ENCODE measurements at places on chromosomes 16 and 17. TPM values are rescaled to one million over a fixed set of nuclear protein-coding genes. Genes with fewer than 3 reads are reported as not detected.
A peak's percentile ranks its signal among the peaks of the same experiment; 100 is the strongest.

ABCC3 gene
- 187 TPM for total RNA-seq

RCVRN gene
- total RNA-seq, result not detected

DNA sequence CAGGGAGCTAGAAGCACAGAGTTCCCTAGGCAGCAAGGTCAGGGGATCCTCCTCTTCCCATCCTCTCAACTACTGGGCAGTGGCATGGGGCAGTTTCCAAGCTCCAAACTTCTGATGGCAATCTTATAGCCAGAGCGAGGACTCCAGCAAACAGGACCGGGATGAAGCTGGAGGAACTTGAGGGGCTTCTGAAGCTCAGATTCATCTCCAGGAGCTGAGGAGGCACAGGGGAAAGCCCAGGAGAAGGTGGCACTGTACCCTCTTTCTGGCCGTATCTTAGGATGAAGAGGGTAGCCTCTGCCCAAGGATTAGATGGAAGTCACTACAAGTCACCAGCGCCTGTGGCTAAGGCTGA lies 50.0 kb upstream of the RPL38 start:
- no peaks in the 10 kb centered on the region for H3K27me3 ChIP-seq
- H3K4me3 ChIP-seq, result no peak overlapping the region
- no peak for DNase-seq
- no peak overlapping the region for H3K27ac ChIP-seq
- no peaks in the 10 kb centered on the region for H3K4me1 ChIP-seq
- no peaks in the 10 kb centered on the region for H3K36me3 ChIP-seq

- H3K36me3 ChIP-seq, result no peaks in the 10 kb centered on the region
- no peak overlapping the region for H3K4me3 ChIP-seq
- H3K4me1 ChIP-seq, result no peaks in the 10 kb centered on the region
- no peak overlapping the region for H3K27ac ChIP-seq
- no peak for DNase-seq
- H3K27me3 ChIP-seq, result no peaks in the 10 kb centered on the region
These were observed 27.0 kb downstream of the RSL1D1 start for GRCh38 chr16:11824362-11824761.

DNA sequence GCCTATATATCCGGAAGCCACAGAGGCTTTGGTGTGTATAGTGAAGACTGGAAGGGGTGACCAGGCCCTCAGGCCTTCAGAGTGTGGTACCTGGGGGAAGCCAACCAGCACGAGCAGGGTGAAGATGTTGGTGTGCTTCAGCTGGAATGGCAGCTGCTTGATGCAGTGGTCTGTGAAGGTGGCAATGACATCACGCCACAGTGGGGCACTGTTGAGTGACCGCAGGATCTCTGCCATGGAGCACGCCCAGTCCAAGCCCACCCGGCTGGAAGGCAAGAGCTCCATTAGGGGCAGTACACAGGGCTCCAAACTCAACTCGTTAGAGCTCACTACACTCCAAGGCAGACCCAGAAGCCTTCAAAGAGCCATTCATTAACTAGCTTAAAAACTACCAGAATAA lies 68.5 kb upstream of the ATP2A3 start:
- H3K27ac ChIP-seq, result no peak overlapping the region
- peaks cover 13% of the 10 kb centered on the region for H3K36me3 ChIP-seq
- H3K4me3 ChIP-seq, result no peak overlapping the region
- H3K27me3 ChIP-seq, result no peaks in the 10 kb centered on the region
- H3K4me1 ChIP-seq, result no peaks in the 10 kb centered on the region

DNA sequence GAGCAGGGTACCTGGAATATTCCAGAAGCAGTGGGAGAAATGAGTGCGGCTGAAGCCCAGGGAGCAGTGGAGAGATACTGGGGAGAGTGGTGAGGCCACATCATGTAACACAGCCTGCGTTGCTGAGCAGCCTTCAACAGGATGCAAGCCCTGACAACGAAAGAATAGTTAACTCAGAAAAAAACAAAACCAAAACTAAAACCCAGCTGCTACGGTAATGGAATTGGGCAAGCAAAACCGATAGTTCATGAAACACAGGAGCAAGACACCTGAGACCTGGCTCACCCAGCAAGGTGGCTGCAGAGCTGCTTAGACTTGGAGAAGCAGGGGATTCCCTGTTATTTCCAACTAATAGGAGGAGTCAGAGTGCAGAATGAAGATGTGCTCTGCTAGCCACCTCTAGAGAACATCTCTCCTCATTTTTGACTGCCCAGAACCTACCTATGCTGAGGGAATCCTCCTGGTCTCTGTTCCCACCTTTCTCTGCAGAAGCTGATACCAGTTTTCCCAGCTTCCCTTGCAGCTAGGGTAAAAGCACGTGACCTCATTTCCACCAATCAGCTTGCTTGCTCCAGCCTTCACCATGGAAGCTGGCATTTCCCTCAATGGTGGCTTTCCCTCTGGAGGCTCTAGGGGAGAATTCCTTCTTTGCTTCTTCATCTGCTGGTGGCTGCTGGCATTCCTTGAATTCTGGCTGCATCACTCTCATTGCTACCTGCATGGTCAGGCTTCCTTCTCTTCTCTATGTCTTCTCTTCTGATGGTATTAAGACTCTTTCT lies 59.4 kb upstream of the XYLT1 start:
- no peak overlapping the region for H3K4me3 ChIP-seq
- H3K4me1 ChIP-seq, result no peaks in the 10 kb centered on the region
- H3K27me3 ChIP-seq, result no peaks in the 10 kb centered on the region
- H3K27ac ChIP-seq, result no peak overlapping the region
- H3K36me3 ChIP-seq, result no peaks in the 10 kb centered on the region
- DNase-seq, result no peak

DNA sequence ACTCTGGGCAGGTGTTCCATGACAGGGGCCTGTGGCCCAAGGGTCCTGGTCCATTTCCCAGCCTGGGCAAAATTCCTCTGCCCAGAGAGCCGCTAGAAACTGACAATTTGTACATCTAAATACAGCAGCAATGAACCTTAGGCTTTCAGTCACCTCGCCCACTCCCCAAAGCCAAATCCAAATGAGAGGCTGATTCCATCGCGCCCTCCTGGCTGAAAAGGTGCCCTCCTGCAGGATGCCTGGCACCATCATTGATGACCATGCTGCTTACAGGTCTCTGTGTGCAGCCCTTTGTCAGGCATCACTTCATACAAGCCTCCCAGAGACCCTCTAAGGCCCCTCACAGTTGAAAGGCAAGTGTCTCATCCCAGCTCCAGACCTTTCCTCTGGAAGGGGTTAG lies 114.7 kb downstream of the C16orf78 start:
- no peaks in the 10 kb centered on the region for H3K36me3 ChIP-seq
- DNase-seq, result no peak

DNA sequence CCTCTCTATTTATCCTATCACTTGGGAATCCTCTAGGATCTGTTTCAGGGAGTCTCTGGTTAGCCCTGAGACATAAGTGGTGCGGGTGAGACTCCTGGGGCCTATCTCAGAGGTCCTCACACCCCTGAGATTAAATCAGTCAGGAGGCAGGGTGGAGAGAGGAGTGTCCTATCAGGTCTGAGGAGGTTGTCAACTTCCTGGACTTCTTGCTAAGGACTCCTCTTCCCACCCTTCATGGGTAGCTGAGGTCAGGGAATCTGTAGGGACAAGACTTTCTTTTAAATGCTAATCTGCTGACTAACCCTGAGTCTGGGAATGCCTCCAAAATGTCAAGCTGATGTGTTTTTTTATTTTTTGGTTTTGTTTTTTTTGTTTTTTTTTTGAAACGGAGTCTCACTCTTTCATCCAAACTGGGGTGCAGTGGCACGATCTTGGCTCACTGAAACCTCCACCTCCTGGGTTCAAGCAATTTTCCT lies 6.6 kb upstream of the ARMC5 start:
- H3K27ac ChIP-seq, result peak overlapping the region; percentile 8
- peaks cover 19% of the 10 kb centered on the region for H3K4me1 ChIP-seq
- DNase-seq, result no peak
- H3K36me3 ChIP-seq, result no peaks in the 10 kb centered on the region

GRCh38 chr17:46719891-46720290 lies 98.6 kb downstream of the WNT3 start:
- peaks cover 3% of the 10 kb centered on the region for H3K36me3 ChIP-seq
- DNase-seq, result no peak
- H3K27ac ChIP-seq, result no peak overlapping the region
- no peak overlapping the region for H3K4me3 ChIP-seq
- H3K4me1 ChIP-seq, result no peaks in the 10 kb centered on the region

GRCh38 chr17:77566566-77567138 lies 391.9 kb upstream of the TNRC6C start:
- H3K27me3 ChIP-seq, result peaks cover 13% of the 10 kb centered on the region
- DNase-seq, result no peak
- H3K4me3 ChIP-seq, result no peak overlapping the region
- H3K27ac ChIP-seq, result no peak overlapping the region
- H3K4me1 ChIP-seq, result no peaks in the 10 kb centered on the region
- no peaks in the 10 kb centered on the region for H3K36me3 ChIP-seq

DNA sequence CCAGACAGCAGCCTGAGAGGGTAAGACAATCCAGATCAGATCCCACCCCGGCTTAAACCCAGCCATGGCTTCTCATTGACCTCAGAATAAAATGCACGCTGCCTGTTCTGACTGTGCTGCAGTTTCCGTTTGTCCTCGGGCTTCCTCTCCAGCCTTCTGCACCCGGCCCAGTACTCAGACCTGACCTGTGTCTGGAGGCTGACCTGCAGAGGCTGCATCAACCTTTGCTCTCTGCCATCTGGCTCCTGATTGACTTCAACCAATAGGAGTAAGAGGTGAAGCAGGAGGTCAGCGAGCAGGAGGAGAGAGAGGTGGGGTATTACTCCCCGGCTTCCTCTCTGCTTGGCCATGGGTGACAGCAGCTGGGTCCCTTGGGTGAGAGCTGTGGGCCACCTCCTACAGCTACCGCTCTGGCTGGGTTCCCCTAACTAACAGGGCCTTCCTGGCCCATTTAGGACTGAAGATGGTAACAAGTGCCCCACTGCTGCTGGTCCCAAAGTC lies 46.7 kb downstream of the C16orf82 start:
- no peak overlapping the region for H3K27ac ChIP-seq
- H3K36me3 ChIP-seq, result no peaks in the 10 kb centered on the region
- H3K27me3 ChIP-seq, result no peaks in the 10 kb centered on the region
- H3K4me3 ChIP-seq, result no peak overlapping the region

DNA sequence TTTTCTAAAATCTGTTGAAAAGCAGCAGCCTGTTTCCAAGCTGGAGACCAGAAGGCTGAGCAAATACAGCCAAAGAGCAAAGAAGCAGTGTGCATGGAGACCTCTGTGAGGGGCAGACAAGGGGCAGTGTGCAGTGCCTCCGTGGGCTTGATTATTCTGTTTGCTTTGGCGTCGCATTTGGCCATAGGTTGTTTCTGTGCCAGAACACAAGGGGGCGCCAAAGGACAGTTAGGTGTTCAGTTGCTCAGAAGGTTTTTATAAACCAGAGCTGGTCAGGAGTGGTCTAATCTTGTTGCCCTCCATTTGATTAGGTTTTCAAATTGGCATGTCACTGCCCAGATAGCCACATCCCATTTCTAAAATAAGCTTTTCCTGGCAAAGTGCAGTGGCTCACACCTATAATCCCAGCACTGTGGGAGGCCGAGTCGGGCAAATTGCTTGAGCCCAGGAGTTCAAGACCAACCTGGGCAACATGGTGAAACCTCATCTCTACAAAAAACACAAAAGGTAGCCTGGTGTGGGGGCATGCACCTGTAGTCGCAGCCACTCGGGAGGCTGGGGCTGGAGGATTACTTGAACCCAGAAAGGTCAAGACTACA lies 10.6 kb downstream of the MYH3 start:
- no peaks in the 10 kb centered on the region for H3K36me3 ChIP-seq
- DNase-seq, result peak; percentile 74
- no peak overlapping the region for H3K4me3 ChIP-seq
- H3K4me1 ChIP-seq, result no peaks in the 10 kb centered on the region
- no peak overlapping the region for H3K27ac ChIP-seq

DNA sequence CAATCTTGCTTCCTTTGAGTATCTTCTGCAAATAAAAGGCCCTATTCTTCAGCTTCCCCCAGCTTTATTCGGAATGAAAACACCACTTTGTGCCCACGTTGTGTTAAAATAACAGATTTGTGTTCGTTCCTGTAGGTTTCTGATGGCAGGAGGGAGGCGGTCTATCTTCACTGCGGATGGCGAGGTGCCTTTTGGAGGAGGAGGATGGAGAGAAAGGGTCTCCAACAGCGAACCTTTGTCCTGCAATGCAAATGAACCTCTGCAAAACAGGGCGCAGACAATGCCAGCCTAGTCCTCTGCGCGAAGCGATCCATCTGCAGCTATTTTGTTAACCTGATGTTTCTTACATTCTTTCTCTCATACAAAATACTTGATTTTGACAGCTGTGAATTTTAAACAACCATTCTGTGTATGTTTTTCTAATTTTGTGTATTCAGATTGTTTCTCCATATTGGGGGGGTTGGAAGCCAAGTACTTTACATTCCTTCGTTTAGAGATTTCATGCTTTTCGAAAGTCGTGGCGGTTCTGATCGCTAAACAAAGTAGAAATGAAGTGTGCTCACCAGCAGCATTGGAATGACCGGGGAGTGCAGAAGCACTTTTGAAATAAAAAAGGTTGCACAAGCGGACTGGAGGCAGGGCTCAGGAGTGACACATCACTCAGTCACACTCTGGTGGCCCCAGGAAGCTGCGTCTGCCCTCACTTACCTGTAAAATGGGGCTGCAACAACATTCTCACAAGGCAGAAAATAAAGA lies 279.0 kb upstream of the IRX5 start:
- DNase-seq, result no peak
- no peak overlapping the region for H3K4me3 ChIP-seq
- no peaks in the 10 kb centered on the region for H3K4me1 ChIP-seq
- no peaks in the 10 kb centered on the region for H3K27me3 ChIP-seq
- no peak overlapping the region for H3K27ac ChIP-seq
- H3K36me3 ChIP-seq, result no peaks in the 10 kb centered on the region

DNA sequence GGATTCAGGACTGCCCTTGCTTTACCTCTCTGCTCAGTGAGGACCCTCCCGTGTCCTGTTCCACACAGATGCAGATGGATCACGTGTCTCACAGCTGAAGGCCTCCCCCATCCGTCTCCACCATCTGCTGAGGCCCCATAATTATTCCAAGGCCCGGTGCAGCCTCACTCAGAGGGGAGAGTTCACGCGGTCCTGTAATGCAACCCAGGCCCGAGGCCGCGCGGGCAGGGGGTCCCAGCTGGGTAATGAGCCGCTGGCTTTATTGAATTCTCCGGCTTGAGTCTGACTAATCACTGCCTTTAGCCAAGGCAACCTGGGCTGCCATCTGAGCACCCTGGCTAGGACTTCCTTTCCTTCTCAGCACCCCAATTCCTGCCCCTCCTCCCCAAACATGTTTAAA lies 4.4 kb upstream of the WFIKKN2 start:
- no peak overlapping the region for H3K27ac ChIP-seq
- H3K4me1 ChIP-seq, result no peaks in the 10 kb centered on the region
- DNase-seq, result no peak
- no peak overlapping the region for H3K4me3 ChIP-seq

DNA sequence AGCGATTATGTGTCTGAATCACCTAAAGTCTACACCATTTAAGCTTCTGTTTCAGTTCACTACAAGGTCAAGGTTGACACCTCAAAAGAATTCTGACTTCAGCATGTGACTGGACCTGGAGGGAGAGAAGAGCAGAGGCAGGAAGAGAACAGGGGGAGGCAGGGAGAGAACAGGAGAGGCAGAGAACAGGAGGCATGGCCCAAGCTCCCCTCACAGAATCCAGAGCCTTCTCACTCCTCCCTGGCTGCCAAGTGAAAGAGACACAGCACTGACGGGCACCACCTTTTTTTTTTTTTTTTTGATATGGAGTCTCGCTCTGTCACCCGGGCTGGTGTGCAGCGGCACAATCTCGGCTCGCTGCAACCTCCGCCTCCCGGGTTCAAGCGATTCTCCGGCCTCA lies 11.4 kb downstream of the GGA2 start:
- no peaks in the 10 kb centered on the region for H3K27me3 ChIP-seq
- H3K27ac ChIP-seq, result no peak overlapping the region
- no peak overlapping the region for H3K4me3 ChIP-seq
- no peaks in the 10 kb centered on the region for H3K36me3 ChIP-seq
- H3K4me1 ChIP-seq, result peaks cover 6% of the 10 kb centered on the region

Data from colonic mucosa (tissue), 4 donors.